NCI-H524 (cell line): ENCODE measurements at places on chromosomes 13 and 19.

GRCh38 chr19:18737954-18738351, 53.2 kb downstream of the COMP start:
- no peak for DNase-seq

DNA sequence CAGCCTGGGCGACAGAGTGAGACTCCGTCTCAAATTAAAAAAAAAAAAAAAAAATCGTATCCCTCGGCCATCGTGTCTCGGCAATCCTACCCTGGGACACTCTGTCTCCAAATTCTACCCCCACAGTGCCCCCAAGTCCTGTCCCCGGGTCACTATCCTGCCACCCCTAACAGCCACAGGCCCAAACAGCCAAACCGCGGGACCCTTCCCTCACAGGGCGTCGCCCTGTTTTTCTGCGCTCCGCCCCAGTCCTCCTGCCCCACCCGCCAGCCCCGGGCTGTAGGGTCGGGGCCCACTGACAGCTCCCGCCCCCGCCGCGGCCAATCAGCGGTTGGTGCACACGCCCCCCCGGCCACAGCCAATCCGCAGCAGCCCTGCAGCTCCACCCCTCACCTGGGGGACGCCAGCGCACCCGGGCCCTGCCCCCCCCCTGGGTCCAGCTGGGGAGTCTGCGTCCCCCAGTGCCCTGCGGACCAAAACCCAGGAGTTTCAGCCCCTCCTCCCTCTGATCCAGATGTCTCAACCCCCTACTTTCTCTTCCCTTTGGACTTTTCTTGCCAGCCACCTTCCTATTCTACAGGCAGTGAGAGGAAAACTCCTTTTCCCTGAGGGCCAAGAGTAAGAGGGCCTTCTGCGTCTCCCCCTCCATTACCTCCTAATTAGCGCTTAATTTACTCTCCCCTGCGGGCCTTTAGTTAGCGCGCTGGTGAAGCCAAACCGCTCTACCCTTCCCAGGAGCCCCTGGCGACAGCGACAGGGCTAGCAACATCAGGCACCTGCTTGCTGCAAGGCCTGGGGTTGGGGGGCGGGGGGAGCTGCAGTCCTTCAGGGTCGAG, 1.5 kb upstream of the BCAT2 start:
- DNase-seq = peak; percentile 87

- DNase-seq = no peak
These were observed 6.4 kb downstream of the ANGPTL4 start for GRCh38 chr19:8370176-8371010.

DNA sequence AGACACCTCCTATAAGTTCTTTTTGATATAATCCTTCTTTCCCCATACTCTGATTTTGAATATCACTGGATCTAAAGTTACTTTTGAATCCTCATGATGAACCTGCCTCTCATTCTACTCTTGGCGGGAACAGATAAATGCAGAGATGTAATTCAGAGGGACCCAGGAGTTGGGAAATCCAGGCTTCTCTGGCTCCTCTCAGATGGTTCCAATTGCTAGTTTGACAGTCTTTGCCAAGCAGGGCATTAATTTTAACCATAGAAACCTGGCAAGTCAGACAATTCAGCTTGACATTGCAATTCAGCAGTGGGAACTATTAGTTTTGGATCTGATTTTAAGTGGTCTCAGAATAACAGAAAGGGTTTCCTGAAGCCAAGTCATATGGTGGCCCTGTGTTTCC, 67.3 kb upstream of the KLF12 start:
- no peak for DNase-seq

DNA sequence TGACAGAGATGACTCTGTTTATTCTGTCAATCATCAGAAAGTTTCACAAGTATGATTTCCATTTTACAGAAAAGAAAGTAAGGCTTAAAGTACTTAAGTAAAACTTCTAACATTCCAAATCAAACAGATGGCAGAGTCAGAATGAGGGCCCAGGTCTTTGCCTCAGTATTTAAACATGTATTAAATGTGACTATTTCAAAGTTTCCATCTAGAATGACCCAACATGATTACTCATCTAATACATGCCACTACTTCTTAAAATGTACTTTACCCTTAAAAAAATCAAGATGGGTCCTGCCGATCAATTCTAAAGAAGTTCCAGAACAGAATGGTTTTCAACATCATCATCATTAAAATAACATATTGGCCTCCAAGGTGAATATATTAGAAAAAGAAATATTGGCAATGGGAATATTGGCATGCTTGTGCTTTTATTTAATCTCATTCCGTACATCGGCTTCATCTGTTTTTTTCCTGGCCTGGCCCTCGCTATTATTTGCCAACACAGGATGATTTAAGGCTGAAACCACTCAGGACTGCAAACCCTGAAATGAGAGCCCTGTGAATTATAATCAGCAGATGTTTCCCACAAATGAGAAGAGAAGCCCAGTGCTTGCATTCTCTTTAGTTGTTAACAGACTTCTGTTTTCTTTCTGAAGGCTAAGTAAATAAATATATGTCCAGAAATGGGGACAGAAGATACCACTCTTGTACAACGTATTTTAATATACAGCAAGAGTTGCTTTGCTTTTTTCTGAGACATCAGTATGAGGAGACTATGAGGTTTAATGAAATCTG, 340.0 kb downstream of the DNAJC15 start:
- DNase-seq = peak; percentile 7

GRCh38 chr19:40266119-40266518, 19.0 kb downstream of the AKT2 start:
- DNase-seq = peak; percentile 91

- DNase-seq = peak; percentile 61
These were observed 1.1 kb upstream of the ERF start for GRCh38 chr19:42255766-42256745.

- DNase-seq = no peak
These were observed 148.4 kb downstream of the AKAP11 start for GRCh38 chr13:42420304-42420703.

- no peak for DNase-seq
These were observed 719.1 kb downstream of the UQCRFS1 start for GRCh38 chr19:28493884-28494283.

GRCh38 chr13:46555722-46556417, 2.9 kb downstream of the LRCH1 start:
- no peak for DNase-seq

DNA sequence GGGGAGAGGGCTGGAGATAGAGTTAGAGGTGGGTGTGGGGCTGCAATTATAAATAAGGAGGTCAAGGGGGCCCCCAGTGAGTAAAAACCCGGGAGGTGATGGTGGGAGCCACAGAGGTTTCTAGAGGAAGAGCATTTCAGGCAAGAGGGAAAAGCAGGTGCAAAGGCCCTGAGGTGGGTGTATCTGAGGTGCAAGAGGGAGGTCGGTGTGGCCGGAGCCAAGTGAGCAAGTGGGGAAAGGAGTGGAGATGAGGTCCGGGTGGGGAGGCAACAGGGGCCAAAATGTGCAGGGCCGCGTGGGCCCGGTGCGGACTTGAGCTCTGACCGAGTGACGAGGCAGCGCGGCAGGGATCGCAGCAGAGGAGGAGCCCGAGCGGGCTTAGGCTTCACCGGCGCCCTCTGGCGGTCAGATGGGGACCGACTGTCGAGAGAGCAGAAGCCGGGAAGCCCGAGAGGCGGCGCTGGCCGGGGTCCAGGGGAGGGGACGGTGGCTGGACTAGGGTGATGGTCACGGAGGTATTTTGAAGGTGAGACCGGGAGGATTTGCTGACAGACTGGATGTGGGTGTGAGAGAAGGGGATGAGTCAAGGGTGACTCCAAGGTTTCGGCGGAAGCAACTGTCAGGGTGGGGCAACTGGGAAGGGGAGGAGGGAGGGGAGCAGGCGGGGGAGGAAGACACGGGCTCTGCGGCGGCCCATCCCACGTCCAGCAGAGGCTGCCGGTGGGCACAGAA, 17.7 kb upstream of the SPACA4 start:
- DNase-seq = peak; percentile 54

GRCh38 chr19:35124098-35125060, 8.8 kb downstream of the FXYD3 start:
- DNase-seq = peak; percentile 93

GRCh38 chr13:61873717-61874116, 458.1 kb upstream of the PCDH20 start:
- DNase-seq = no peak

- DNase-seq = no peak
These were observed 35.1 kb downstream of the NAXD start for GRCh38 chr13:110650436-110650835.

GRCh38 chr19:900302-901111, 7.2 kb downstream of the RNU6-9 start:
- DNase-seq = no peak

GRCh38 chr19:42105368-42105767, 26.9 kb downstream of the POU2F2 start:
- no peak for DNase-seq

DNA sequence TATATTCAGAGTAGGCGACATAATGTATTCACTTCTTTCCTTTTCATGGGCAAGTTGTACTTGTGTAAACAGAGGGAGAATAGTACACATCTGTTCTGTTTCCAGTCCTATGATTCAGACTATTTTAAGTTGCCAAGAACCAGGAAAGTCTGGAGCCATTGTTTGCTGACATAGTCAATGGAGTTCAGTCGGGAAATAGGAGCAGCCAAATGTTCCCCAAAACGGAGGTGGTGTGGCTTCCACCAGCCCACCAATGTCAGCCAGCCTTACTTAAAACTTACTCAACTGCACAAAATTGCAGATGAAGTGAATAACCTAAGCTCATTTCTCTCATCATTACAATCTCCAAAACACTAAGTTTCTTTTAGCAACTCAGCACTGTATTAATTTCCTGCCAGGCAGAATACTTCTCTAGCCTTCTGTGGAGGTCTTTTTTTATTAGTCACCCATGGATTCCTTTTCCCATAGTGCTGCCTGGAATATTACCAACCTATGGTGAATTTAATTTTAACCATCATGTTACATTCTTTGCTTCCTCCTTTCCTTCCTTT, 22.3 kb upstream of the CSNK1A1L start:
- DNase-seq = no peak

- no peak for DNase-seq
These were observed 205.1 kb upstream of the STARD13 start for GRCh38 chr13:33490461-33491327.

- DNase-seq = no peak
These were observed 6.2 kb downstream of the SIGLEC14 start for GRCh38 chr19:51640386-51640785.

GRCh38 chr13:85191996-85192718, 607.1 kb downstream of the SLITRK6 start:
- DNase-seq = no peak

DNA sequence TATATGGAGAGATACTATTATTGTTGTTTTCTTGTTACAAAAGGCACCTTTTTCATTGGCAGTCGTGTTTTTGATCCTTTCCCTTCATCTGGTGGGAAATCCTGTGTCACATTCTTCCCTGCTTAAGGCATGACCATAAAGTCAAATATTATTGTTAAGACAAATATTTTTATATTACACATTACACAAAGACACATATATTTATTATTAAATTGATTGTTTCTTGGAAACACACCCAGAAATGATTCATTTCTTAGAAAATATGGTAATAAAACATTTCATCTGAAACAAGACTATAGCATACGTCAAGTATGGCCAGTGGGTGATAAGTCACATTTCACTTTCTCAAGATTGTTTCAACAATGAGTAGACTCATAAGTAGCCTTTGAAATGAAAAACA, 77.3 kb downstream of the KCTD12 start:
- DNase-seq = no peak

DNA sequence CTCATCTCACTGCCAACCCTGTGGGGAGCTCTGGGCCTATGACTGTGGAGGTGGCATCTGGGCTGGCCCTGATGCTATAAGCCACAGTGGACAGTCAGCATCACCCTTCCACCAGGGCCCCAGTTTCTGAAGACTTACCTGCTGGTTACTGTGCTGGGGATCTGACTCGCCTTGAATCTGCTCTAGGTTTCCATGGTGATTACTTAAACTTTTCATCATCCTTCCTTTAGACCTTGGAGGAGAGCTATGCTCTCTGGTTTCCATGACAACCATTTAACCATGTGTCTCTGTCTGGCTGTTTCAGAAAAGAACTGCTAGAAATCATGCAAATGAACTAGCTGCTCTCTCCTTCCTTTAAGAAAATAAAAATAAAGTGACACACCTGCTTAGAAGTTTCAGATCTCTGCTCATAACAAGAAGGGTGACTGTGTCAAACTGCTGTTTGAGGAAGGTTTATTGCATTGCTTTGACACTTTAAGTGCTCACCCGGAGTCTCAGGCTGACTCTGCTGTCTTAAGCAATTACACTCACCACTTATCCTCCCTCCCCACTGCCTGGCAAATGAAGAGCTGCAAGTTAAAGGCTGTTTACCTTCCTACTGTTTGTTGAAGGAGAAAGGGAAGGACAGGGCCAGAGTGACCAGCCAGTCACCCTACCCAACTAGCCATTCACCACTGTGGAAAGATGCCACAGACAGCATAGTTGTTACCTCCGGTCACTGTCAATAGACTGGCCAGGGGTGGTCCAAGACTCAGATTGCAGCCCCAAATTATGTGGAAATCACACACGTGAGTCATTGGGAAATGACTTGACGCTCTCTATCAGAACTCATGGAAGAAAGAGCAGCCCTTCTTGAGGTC, 87.6 kb downstream of the HSPH1 start:
- DNase-seq = peak; percentile 80
